ENCODE measurements at places on chromosomes 4 and X.

- no peak for DNase-seq
Measured at GRCh38 chr4:147528054-147528453, 47.2 kb downstream of the EDNRA start.

DNA sequence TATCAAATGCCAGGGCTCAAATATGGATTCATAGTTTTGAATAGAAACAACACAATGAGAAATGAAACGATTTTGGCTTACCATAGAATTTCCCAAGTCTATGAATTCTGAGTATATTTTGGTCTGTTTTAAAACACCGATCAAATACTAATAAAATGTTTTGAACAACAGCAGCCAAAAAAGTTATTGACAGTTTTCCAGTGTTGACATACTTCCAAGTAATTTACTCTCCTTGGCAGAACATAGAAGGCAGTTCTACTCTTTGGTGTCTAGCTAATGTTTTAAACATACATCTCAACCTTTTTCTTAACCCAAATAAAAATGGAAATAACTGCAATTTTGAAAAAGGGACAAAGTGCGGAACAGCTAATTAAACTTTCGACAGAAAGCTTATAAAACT, 1419.8 kb downstream of the ADGRL3 start:
- no peak for DNase-seq

DNA sequence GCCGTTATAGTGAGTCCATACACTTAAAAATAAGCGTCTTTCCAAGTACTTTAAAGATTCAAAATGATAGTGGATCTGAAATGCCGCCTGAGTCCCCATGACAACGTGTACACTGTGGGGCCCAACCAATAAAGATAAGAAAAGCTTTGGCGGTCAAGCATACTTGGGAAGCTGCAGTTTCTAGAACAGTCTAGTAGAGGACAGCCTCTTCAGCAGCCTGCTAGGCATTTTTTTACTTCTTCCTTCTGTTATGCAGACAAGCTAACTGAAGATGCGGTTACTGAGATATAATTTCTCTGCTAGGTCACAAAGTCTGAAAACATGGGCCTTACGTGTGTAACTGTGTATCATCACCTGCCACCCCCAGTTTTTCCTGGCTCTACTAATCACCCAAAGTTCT, 402 bp upstream of the UPRT start:
- peak; percentile 0 for DNase-seq

- no peak for DNase-seq
Measured at GRCh38 chrX:53003111-53003510, 44.8 kb upstream of the FAM156A start.

DNA sequence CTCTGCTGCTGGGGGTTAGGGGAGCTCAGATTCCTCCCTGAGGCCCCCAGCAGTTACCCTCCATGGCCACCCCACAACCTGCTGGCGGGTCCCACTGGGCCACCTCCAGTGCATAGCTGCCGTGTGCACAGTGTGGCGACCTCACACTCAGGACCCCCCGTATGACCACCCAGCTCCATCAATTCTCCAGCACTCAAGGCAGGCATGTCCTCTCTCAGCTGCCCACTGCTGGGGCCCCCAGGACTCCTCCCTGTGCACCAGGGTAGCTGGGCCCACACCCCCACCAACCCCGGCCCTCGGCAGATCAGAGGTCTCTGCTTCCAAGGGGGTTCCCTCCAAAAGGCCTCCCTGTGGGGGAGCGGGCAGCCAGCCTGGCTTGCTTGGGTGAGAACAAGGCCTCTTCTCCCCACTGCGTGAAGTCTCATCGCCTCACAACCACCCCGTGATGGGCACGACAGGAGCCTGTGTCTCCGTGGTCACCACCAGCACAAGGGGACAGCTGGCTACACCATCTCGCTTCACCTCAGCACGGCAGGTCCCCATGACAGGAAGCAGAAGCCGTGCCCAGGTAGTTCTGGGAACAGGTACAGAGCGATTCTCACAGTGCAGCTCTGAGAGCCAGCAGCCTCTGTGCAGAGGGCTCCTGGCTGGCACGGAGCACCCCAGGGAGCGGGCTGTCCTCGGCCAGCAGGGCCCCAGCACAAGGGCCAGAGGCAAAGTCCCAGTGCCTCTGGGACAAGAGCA, 4.6 kb upstream of the HAUS3 start:
- DNase-seq = no peak

DNA sequence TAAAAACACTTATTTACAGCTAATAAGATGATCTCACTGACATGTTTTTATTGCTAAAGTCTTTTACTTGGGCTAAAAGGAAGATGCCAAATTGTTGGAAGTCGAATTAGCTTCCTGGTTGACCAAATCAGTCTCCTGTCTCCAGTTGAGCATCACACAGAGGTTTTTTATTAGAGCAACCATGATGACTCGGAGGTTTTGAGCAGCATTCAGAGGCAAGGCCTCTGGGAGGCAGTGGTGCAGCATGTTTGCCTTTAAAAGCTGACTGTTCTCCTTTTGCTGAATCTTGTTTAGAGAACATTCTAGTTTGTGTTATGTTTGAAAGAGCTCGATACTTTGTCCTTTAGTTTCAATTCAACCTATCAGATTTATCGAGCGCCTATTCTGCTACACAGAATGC, 2.1 kb downstream of the UCHL1 start:
- peak; percentile 74 for DNase-seq

- no peak for DNase-seq
Measured at GRCh38 chrX:93985344-93986307, 311.6 kb downstream of the FAM133A start.

DNA sequence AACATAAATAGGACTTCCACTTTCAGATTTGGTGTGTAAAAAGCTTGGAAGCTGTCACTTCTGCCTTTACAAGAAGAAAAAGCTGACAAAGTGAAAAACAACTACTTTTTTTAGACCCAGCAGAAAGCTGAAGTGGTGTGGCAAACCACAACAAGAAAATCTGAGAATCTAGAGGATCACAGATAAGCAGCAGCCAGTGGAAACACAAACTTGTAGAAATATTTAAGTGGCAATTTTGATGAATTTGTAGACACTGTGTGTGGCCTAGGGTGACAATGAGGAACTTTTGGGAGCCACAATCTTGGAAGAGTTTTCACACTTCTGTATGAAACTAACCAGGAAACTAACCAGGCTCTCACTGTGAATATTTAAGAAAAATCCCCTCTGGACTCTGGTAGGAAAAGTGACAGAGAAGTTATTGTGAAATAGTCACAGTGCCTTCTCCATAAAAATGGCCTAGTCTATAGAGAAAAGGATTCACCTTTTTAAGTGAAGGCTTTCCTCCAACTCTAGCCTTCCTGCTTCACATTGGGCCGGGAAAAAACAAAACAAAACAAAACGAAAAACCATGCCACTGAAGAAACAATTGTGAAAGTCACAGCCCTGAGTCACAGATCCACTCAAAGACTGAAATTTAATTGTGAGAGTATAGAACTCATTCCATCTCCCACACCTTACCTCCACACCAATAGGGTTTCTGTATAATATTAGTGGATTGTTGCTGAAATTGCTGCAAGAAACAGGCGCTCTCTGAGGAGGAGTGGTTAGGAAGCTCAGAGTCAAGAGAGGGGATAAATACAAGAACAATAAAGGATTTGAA, 26.7 kb upstream of the GUCY1A1 start:
- peak; percentile 52 for DNase-seq
